ENCODE measurements at places on chromosomes 2 and 18.

DNA sequence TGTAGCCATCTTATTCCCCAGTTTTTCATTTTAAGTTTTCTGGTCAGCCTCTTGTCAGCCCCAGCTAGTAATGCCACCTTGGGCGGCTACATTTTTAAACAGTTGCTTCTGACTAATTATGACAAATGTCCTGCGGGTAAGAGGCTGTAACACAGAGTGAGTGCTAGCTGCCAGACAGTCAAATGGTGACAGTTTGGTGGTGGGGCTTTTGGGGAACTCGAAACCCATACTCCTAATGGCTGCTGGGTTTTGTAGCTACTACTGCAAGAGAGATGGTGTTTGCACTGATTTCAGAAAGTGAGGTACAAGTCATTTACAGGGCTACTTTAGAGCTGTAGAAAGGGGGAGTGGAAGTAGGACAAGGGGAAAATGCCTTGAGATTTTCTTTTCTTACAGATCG is 48.2 kb downstream of the ZCCHC2 start:
- no peak for DNase-seq

GRCh38 chr2:88709181-88709631 is 17.7 kb downstream of the RPIA start:
- no peak for DNase-seq

DNA sequence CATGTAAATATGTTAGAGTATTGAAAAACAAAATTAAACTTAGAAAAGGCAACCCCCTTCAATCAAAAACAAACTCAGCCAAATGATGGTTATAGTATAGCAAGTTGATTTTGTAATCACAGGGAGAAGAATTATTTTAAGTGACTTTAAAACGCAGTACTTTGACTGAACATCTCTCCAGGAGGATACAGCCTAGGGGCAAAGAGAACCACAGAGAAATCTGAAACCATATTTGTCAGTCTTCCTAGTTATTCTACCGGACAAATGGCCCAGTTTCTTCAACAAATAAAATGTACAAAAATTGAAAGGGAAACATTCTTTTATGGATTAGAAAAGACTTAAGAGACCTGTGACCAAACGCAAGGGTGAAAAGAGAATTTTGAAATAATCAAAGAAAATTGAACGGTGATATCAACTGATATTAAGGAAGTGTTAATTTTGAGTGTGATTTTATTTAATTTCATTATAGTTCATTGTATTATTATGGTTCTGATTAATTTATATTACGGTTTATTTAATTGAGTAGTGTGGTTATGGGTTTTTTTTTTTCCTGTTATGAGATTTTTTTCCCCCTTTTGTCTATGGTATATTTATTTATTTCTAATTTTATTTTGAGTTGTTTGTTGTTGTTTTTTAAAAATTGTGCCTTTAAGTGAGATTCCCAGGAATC is 75.3 kb downstream of the HNRNPLL start:
- DNase-seq: no peak

DNA sequence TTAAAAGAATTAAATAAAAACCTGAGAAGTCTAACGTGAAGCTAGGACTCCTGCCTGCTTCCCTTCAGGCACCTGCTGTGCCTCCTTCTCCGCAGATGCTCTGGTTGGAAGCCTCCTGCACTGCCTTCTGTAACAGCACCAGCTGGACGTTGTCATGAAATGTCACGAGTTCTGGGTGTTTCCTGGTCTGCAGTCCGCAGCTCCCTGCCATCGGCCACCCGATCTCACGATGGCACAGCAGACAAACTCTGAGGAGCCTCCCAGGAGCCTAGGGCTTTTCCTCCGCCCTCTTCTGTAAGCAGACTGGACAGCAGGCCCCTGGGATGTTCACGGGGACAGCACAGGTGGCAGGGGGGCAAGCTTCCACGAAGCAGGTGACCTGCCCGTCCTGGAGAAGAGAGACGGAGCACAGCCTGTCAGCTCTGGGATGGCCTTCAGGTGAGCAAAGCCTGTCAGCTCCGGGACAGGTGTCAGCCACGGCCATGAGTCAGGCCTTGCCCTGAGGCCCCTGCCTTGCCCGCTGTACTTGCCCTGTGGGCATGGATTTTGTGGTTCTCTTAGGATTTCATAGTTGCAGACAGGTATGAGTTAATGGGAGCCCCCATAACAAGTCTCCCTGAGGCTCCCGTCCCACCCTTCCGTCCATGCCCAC is 110.3 kb downstream of the PXDN start:
- DNase-seq: no peak

- no peak for DNase-seq
Measured at GRCh38 chr2:213995400-213996105, 415.3 kb upstream of the VWC2L start.

DNA sequence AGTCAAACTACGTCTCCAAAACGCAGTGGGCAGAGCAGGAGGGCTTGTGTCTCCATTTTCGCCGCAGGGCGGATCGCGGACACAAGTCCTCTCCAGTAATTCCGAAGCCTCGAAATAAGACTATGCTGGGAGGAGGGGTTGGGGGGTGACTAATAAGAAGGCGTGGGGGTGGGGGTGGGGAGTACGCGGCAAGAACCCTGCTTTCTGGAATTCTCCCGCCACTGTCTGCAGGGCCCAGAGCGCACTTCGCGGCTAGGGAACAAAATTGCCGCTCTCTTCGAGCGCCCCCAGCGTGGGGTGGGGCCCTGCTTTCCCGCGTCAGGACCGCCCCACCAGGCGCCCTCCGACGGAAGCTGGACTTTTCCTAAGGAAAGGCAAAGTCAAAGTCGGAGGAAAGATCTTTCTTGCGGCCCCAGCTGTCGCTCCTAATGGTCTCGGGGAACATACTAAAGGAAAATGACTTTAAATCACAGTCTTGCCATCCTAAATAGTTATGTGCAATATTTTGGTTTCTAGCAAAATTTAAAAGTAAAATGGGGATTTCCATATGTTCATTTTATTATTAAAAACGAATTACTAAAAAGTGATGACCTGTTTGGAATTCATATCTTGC is 11.9 kb downstream of the NR4A2 start:
- no peak for DNase-seq

DNA sequence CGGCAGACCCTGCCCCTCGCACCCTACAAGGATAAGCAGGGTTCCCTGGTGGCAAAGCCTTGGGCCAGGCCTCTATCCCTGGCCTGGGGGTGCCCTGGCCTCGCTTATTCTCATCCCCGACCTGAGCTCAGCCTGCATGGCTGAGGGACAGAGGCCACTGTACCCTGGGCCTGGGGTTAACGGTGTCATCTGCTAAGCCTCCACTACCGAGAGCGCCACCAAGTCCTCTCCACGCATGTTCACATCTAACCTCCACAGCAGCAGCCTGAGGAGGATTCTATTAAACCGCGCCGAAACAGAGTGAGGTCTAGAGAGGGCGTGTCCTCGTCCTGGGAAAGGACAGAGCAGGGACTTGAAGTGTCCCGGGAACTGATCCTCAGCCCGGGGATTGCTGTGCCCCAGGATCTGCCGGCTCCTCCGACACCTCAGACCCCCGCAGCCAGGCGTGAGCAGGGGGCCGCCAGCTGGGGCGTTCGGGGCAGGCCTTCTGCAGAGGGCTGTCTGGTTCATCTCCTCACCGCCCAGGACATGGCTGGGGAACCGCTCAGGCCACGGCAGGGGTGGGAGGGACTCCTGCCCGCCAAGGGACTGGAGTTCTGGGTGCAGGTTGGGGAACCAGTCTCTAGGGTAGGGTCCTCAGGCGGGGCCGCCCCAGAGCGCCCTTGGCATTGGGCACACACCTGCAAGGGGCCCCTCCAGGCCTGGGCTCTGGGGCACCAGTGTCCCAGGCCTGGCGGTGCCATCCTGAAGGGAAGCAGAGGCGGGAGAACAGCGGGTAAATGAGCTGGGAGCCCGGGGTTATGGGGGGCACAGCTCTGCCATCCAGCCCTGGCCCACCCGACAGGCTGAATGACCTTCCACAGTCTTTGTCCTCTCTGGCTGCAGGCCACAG is 68.0 kb upstream of the SMAD7 start:
- DNase-seq: no peak

DNA sequence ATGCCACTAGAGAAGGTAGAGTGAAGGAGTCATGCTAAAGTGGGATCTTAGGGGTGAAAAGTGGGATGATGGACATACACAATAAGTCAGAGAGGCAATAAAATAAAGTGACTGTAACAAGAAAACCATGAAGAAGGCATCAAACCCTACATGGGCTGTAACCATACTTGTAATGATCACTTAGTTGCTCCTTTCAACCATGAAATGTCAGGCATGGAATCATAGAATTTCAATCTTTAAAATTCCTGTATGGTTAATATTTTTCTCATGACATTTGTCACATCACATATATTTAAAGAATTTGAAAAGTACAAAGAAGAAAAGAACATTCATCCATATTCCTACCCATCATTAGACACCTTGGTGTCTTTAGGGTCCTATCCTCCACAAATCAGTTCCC is 20.9 kb upstream of the SETBP1 start:
- no peak for DNase-seq

DNA sequence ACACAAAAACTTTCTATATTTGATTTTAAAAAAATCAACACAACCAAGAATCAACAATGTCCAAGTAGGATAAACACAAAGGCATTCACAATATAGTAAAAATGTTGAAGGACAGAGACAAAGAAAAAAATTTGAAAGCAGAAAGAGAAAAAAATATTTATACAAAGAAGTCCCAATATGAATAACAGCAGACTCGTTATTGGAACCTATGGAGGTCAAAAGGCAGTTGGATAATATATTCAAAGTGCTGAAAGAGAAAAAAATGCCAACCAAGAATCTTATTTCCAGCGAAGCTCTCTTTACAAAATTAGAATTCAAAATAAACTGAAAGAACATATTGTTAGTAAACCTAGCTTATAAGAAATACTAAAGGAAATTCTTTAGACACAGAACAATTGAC is 859.5 kb downstream of the LRP1B start:
- no peak for DNase-seq

GRCh38 chr18:47809420-47809819 is 121.0 kb downstream of the SMAD2 start:
- DNase-seq: no peak

- DNase-seq: peak; percentile 49
Measured at GRCh38 chr2:113089916-113090315, 22.1 kb downstream of the IL1F10 start.

DNA sequence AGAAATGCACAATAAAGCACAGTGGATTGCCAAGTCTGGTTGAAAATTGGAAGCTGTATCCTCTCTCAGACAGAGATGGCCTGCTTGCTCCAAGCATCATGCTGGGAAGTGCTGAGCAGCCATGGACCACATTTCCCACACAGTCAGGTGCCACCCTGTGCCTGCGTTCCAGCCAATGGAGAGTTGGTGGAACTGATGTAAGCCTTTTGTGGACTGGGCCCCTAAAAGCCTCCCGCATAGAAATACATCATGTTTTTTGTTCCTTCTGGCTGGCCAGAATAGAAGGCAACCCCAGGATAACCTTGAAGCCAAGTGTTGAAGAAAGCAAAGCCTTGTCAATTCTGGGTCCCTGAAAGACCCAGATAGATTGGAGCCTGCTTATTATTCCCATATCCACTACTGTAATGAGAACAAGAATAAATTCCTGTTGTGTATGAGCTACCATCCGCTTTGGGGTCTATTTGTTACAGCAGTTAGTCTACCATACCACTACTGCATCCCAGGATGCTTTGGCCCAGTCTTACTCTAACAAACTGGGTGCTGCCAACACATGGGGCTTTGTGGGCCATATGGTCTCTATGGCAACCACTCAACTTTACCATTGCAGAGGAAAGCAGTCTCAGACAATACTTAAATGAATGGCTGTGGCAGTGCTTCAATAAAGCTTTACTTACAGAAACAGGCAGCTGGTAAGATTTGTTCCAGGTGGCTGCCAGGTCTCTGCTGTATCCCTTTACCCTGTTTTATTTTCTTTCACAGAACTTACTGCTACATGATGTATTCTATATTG is 65.4 kb downstream of the POLE4 start:
- no peak for DNase-seq

DNA sequence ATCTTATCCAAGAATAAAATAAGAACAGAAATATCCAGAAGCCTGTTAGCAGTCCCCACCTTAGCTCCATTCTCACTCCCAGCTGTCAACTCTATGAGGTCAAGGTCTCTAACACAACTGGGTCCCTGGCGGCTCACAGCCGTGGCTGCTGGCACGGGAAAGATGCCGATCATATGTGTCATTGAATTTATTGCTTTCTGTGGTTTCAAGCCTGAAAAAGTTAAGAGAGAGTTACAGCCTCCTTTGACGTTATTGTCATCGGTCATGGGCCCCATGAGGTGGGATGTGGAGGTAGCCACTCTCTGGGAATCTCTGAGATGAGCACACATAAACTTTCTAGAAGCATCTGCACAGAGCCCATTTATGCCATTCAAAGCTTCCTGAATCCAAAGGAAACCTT is 28.7 kb upstream of the CABLES1 start:
- peak; percentile 65 for DNase-seq

DNA sequence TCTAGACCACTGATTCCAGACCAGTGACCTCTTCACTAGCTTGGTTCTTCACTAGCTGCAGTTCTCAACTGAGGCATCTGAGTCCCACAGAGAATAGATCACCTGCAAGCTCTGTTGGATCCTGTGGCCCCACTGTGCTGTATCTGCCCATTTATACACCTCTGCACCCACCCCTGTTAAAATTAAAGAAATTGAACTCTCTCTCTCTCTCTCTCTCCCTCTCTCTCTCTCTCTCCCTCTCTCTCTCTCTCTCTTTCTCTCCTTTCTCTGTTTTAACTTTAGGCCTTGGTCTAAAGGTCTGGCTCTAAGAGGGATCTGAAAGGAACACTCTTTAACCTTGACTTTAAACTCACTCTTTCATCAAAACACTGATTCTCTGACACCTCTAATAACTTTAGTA is 150.5 kb downstream of the ZEB2 start:
- DNase-seq: no peak

GRCh38 chr2:101596333-101596732 is 101.2 kb upstream of the MAP4K4 start:
- no peak for DNase-seq

GRCh38 chr2:68100189-68100588 is 37.4 kb upstream of the C1D start:
- DNase-seq: no peak

GRCh38 chr2:228417526-228417925 is 236.0 kb upstream of the SPHKAP start:
- no peak for DNase-seq

GRCh38 chr2:197869501-197870111 is 65.2 kb downstream of the PLCL1 start:
- DNase-seq: peak; percentile 32

- peak; percentile 60 for DNase-seq
Measured at GRCh38 chr2:138829326-138829919, 49.2 kb upstream of the NXPH2 start.

DNA sequence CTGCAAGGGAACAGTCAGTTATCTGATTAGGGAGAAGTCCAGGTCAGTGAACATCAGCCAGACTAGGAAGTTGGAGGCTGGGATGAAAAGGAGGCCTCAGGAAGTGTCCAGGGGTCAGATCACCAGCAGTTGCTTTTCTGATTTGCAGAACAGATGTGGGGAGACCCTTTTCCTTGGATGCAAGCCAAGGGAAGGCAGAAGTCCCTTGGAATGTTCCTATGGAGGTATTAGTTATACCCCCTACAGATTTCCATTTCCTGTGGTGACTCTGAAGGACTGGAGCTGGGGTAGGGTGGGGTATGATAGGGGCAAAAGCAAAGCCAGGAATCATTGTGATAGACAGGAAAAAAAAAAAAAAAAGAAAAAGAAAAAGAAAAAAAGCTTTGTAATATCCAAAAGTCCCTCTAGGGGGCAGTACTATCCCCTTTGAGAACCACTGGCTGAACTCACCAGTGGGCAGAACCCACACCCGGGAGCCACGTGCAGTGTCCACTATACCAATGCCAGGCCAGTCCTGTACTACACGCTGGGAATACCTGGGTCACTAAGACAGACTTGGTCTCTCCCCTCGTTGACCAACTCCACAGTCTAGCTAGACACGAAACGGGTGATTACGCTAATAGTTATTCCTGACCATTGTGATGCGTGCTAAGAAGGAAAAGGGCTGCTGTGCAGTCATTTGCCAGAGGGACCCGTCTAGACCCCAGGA is 7.4 kb downstream of the DYSF start:
- DNase-seq: peak; percentile 28
